ENCODE measurements at places on chromosomes 1 and 21.
A peak's percentile ranks its signal among the peaks of the same experiment; 100 is the strongest.

- DNase-seq, result no peak
Measured at GRCh38 chr1:201260648-201261311, 22.5 kb upstream of the PKP1 start.

- DNase-seq, result no peak
Measured at GRCh38 chr1:43318831-43319230, 18.0 kb downstream of the TIE1 start.

DNA sequence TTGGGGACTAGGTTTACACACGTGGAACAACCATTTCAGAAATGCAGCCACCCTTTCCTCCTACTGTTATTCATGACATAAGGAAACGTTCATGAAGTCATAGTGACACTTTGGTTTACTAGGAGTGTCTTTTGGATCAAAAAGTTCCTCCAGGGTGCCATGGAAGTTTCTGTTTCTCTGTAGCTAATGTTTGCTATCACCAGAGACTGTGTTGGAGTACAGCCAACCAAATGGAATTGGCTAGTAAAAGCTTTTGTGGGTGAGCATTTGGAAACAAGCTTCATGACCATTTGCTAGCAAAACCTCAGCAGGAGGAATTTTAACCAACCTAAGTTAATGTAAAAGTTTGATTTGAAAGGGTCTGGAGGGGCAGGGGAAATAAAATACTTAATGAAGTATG is 43.9 kb upstream of the ADGRL2 start:
- DNase-seq, result no peak

- peak; percentile 0 for DNase-seq
Measured at GRCh38 chr1:30450148-30450817, 273.1 kb downstream of the MATN1 start.

GRCh38 chr1:57064379-57065140 is 98.7 kb upstream of the C8B start:
- DNase-seq, result no peak

GRCh38 chr1:36248250-36248894 is 24.1 kb downstream of the THRAP3 start:
- DNase-seq, result no peak

GRCh38 chr1:143698016-143698415 is 273.8 kb downstream of the FAM72C start:
- DNase-seq, result no peak

GRCh38 chr1:83508485-83509151 is 490.3 kb downstream of the TTLL7 start:
- DNase-seq, result no peak

- no peak for DNase-seq
Measured at GRCh38 chr1:212752934-212753497, 38.6 kb downstream of the NSL1 start.

DNA sequence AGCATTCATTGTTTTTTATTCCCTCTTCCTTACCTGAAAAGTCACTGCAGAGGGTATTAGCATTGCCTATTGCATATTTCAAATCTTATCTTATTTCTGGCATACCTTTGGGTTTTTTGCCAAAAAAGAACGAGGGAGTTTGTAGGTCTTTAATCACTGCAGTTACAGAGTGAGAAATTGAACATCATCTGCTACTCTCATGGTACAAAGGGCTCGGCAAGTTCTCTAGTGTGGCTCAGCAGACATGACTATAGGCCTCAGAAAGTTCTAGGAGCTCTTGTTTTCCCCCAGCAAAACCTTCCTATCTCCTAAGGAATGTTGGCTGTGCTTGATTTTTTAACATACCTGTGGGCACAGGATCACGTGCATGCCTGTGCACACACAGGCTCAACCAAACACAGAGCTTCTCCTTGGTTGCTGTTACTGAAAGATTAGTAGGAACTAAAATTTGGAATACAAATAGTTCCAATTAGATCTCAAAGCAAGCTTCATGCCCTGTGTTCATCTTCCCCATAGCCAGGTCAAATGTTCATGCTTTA is 69.7 kb downstream of the CCDC185 start:
- no peak for DNase-seq

GRCh38 chr1:205477121-205477758 is 21.4 kb upstream of the BLACAT1 start:
- DNase-seq, result no peak

DNA sequence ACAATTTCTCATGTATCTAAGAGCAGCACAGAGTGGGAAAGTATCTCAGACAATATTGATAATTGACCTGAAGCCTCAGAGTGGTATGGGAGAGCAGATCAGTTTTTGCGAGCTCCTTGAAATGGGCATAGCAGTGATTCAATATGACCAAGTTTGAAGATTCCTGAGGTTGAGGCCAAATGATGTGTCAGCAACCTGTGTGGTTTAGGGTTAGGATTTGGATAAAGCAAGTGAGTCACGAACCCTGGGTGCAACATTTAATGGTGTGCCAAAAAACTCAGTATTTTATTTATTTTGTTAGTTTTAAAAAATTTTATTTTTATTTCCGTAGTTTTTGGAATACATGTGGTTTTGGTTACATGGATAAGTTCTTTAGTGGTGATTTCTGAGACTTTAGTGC is 92.5 kb upstream of the C21orf91 start:
- DNase-seq, result no peak

- no peak for DNase-seq
Measured at GRCh38 chr1:230110971-230111370, 43.9 kb downstream of the GALNT2 start.

- no peak for DNase-seq
Measured at GRCh38 chr1:94191216-94191615, 46.2 kb downstream of the ARHGAP29 start.

- DNase-seq, result no peak
Measured at GRCh38 chr1:110067893-110068645, 2.4 kb downstream of the ALX3 start.

DNA sequence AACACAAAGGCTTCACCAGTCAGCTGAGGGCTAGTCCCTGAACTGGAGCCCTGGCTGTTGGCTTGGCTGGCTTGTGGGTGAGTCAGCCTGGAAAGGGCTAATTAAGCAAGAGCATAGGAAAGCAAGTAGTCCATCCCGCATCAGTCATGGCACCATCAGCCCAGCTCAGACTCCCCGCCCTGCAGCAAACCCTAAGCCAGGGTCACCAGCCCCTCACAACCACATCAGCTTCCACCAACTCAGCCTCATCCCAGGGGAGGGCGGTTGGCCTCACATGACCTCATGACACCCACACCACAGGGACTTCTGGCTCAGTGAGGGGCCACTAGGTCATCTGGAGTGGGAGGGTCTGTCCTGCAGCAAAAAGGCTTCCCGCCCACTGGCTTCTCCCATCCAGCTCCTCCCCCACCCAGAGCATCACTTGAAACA is 7.0 kb upstream of the SPATC1L start:
- no peak for DNase-seq

GRCh38 chr1:61052395-61053225 is 29.8 kb upstream of the NFIA start:
- DNase-seq, result no peak

GRCh38 chr1:27536010-27536757 is 46.2 kb upstream of the WASF2 start:
- no peak for DNase-seq

GRCh38 chr1:237867380-237867888 is 23.3 kb downstream of the ZP4 start:
- DNase-seq, result no peak

- DNase-seq, result no peak
Measured at GRCh38 chr1:52665006-52665941, 32.3 kb downstream of the SHISAL2A start.

GRCh38 chr1:111195002-111195684 is 5.3 kb downstream of the DENND2D start:
- DNase-seq, result no peak

GRCh38 chr1:66350001-66350547 is 183.9 kb upstream of the SGIP1 start:
- no peak for DNase-seq

GRCh38 chr1:45326627-45327623 is at the start of gene HPDL:
Gene HPDL (plus strand): TSS chr1:45326895. CDS start chr1:45327149, 254 bp downstream.
- DNase-seq, result peak; percentile 55

DNA sequence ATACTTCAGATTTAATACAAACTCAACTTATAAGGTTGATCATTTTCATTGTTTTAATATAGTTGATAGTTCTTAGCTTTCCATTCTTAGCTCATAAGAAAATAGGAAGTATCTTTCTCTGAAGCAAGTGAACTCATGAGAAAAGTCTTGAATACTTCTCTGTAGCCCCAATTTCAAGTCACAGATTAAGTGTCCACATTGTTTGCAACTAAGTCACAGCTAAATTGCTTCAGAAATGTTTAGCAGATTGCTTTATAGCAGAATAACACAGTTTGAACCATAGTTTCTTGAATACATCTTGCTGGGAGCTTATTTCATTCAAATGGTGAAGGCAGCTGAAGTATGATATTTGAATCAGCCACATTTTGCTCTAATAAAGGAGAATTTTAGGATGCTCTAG is 10.6 kb upstream of the PKN2 start:
- DNase-seq, result no peak

GRCh38 chr1:243501002-243501401 is 245.2 kb downstream of the SDCCAG8 start:
- DNase-seq, result no peak

GRCh38 chr1:186770421-186770820 is 58.3 kb upstream of the PLA2G4A start:
- no peak for DNase-seq

DNA sequence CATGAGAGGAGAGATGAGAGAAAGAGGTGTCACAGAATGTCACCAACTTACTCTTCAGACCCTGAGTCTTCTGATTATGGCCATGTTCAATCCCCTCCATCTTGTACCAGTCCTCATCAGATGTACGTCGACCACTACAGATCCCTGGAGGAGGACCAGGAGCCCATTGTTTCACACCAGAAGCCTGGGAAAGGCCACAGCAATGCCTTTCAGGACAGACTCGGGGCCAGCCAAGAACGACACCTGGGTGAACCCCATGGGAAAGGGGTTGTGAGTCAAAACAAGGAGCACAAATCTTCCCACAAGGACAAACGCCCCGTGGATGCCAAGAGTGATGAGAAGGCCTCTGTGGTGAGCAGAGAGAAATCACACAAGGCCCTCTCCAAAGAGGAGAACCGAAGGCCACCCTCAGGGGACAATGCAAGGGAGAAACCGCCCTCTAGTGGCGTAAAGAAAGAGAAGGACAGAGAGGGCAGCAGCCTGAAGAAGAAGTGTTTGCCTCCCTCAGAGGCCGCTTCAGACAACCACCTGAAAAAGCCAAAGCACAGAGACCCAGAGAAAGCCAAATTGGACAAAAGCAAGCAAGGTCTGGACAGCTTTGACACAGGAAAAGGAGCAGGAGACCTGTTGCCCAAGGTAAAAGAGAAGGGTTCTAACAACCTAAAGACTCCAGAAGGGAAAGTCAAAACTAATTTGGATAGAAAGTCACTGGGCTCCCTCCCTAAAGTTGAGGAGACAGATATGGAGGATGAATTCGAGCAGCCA is 8.0 kb downstream of the ELOA start:
- peak; percentile 27 for DNase-seq

GRCh38 chr1:216614011-216614934 is 109.0 kb downstream of the ESRRG start:
- no peak for DNase-seq

GRCh38 chr1:153610811-153611301 is 2.1 kb downstream of the S100A16 start:
- DNase-seq, result no peak

DNA sequence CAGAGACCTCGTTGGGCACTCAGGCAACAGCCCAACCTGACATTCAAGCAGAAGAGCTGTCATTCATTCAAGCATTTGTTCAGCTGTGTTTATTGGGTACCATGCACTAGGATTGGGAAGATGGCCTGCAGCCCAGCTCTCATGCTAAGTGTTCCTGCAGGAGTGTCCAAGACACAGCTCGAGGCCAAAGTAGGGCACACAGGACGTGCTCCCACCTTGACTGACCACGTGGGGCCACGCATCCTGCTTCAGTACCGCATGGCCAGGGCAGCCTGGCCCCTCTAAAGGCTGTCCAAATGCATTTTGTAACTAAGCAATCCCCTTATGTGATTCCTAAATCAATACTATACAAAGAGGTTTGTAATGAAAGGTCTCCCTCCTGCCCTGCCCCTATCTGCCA is 9.7 kb downstream of the PYCR2 start:
- DNase-seq, result no peak

DNA sequence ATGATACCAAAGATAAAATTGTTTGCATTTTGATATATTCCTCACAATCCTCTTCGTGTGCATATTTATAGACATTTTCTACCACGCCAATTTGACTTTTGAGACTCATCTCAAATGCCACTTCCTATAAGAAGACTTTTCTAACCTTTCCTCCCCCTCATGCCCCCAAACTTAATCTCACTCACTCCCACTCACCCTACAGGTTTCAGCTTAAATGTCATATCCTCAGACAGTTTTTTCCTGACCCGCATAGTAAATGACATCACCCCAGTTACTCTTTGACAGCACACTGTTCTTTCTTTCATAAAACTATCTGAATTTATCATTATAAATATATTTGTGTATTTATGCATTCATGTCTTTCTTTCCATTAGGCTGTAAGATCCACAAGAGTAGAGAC is 29.6 kb upstream of the RGS8 start:
- DNase-seq, result no peak

- no peak for DNase-seq
Measured at GRCh38 chr1:25051504-25051903, 121.4 kb upstream of the RUNX3 start.

DNA sequence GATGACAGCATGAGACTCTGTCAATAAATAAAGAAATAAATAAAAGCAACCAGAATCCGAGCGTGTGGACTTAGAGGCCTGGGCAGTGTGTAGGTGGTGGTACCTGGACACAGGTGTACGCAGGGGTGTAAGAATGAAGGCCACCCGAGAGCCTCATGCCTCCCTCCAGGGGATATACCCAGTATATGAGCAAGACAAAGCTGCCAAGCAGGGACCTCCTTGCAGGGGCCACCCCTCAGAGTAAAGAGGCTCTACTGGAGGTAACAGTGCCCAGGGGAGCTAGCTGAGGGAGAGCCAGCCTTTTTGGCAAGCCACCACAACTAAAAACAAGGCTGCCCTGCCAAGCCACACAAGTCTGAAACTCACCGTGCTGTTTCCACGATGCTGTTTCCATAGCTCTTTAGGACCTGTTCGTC is 179.2 kb upstream of the RAB4A start:
- no peak for DNase-seq

DNA sequence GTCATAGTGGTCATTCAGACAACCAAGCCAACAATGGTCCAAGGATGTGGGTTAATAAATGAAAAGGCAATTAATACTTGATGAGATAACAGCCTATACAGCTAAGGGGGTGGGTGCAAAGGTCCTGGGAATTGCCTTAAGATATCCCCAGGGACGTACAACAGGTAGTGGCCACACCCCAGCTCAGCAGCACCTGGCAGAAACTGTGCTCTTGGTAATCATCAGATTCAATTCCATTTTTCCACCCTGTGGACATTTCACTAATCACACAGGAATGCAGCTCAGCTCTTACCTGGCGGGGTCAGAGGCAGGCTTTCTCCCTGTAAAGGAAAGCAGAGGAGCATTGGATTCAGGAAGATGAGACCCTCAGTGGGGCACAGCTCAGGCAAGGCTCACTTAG is 32.9 kb downstream of the FCRL5 start:
- no peak for DNase-seq

GRCh38 chr1:179978199-179979079 is 23.8 kb downstream of the CEP350 start:
- no peak for DNase-seq

Measured in progenitor cell of endocrine pancreas (in vitro differentiated cells).